Stimulated activated CD4-positive, alpha-beta T cell treated with anti-CD3 and anti-CD28 coated beads, Interleukin-4, amount 100 ng/mL, for 24 hours (primary cell): ENCODE measurements at places on chromosomes 11 and 22.

- DNase-seq: no peak
These were observed 39.4 kb downstream of the PC start for GRCh38 chr11:66918741-66919140.

DNA sequence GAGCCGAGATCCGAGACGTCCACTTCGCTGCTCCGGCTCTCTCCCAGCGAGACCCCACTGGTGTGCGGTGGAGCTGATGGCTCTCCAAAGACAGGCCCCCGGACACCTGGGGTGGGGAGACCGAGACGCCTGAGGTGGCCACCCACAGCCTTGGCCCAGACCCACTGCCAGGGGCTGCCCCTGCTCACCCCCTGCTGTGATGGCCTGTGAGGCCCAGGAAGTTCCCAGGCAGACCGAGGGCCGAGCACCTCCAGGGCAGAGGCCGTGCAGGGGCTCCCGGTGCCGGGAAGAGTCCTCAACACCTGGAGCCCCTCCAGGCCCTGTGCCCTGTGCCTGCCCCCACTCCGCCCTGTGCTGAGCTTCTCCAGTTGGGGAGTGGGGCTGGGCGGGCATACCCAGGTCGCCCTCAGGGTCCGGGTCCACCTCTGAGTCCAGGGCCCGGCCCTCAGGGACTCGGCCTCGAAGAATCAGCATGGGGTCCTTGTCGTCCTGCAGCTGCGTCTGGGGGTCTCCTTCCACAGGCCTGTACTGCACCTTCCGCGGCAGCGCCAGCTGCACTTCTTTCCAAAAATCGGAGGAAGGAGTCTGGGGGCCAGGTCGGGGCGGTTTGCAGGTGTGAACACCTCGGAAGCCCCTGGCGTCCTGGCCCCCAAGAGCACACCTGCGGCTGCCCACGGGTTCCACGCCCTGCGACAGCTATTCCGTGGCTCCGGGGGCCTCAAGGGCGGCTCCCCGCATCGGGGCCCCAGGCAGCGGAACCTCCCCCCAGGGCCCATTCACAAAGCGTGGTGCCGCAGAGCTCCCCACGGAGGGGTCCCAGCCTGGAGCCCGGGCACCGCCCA, 8.6 kb downstream of the SIGIRR start:
- DNase-seq: no peak

DNA sequence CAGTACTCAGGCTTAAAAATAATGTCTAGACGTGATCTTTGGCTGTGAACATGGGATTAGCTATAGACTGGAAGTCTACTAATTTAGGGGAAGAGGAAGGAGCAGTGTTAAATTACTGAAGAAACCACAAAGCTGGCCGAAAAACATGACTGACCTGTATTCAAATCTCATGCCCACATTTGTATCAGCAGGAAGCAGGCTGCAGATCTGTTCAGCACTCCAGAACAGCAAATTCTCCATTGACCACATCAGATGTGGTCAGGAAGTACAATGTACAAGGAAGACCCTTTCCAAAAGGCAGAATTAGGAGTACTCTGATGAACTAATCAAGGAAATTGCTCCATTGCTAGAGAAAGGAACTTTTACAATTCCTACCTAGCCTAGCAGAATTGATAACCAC, 31.7 kb downstream of the DCDC1 start:
- DNase-seq: no peak

- no peak for DNase-seq
These were observed 236.1 kb downstream of the TTC28 start for GRCh38 chr22:28443526-28443876.

- DNase-seq: no peak
These were observed 22.8 kb downstream of the RHBDD3 start for GRCh38 chr22:29244785-29245625.

- DNase-seq: no peak
These were observed 76.3 kb downstream of the PARVB start for GRCh38 chr22:44100411-44100810.

DNA sequence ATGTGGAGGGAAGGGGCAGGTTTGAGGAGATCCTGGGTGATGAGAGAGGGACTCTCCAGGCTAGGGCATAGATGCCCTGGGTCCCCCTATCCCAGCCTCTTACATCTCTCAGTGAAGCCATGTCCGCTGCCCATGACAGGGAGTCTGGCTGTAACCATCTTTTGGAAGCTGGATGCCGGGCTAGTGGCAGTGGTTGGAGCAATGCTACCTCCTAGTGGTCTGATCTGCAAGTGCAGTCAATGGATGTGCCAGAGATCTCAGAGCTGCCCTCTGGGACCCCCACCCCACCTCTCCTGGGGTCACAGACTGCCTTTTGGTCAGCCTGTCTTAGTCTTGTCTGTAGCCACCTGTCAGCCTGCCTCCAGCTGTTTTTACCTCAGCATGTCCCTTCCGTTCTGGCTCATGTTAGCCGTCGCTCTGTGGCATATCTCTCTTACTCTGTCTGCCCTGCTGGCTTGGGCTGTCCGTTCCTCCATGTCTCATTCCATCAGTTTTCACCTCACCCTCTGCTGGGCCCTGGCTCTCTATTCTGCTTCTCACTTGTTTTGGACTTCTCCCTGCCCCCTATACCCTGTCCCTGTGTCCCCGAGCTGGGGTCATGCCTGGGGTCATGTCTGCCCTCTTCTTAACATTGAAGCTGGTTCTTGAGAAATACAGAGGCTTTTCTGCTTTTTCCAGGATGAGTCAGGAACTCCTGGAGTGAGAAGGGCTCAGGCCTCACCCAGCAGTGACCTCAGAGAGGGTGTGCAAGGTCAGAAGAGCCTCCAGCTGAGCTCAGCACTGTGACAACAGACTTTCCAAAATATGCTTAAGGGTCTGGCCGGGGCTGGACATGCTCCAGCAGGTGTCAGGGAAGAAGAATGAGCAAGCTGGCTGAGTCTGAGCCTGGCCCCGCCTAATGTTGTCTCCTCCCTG, 52.0 kb upstream of the THY1 start:
- DNase-seq: peak; percentile 65

DNA sequence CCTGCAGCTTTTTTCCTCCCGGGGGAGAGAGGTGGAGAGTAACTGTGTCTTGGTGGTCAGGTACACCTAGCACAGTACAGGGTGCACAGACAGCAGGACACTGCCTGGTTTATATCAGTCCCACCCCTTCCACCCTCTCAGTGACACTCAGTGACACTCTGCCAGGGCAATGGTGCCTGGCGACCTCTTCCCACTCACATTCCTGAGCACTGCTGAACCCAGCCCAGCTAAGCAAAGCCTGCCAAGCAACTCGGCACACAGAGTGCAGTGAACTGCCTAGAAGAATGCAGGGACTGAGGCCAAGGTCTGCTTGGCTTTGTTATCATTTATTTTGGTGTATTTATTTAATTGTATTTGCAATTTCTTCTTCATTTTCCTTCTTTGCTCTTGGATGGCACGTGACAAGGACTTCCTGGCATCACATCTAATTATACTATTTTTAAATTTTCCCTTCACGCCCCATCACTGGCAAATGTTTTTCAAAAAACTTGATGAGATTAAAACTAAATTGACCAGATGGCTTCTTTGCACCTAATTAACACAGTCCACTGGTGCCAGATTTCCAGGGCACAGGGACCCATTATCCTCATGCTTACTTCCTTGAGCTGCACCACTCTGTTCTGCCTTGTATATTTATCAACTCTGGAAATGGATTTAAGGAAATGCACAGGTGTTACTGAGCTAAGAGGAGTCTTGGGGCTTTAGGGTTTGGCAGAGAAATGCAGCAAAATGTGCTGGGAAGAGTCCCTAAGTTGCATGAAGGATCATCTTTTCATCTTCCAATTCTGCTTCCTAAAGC, 205.6 kb downstream of the ADAMTS15 start:
- no peak for DNase-seq

DNA sequence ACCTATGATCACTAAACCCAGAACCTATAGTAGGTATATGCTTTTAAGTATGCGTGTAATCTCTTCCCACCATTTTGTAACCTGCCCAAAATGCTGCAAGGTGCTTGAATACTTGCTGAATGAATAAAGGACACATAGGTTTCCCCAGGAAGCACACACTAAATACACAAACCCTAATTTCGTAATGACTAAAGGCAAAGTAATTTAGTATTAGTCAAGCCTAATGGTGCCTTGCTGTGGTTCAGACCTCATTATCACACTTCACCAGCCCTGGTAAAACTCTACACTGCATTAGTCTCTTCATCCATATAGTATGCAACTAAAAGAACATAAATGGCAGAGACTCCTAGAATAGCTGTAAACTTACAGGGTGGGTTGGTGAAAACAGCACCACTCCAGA, 289.0 kb upstream of the PITPNB start:
- no peak for DNase-seq

DNA sequence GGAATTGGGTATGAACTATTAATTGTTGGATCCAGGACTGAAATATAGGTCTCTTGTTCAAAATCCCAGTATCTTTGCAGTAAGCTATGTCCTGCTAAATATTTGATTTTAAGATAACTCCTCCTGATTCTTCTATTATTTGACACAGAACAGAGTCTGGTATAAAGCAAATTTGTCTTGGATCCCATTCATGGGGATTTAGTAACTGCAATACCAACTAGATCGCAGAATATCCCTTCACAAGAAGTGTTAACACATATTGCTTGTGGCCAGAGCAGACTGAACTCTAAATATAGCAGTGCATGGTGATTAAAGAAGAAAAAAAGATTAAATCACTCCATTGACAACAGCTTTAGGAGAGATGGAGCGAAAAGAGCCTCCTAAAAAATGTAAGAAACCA, 68.2 kb upstream of the ARHGAP42 start:
- DNase-seq: no peak

DNA sequence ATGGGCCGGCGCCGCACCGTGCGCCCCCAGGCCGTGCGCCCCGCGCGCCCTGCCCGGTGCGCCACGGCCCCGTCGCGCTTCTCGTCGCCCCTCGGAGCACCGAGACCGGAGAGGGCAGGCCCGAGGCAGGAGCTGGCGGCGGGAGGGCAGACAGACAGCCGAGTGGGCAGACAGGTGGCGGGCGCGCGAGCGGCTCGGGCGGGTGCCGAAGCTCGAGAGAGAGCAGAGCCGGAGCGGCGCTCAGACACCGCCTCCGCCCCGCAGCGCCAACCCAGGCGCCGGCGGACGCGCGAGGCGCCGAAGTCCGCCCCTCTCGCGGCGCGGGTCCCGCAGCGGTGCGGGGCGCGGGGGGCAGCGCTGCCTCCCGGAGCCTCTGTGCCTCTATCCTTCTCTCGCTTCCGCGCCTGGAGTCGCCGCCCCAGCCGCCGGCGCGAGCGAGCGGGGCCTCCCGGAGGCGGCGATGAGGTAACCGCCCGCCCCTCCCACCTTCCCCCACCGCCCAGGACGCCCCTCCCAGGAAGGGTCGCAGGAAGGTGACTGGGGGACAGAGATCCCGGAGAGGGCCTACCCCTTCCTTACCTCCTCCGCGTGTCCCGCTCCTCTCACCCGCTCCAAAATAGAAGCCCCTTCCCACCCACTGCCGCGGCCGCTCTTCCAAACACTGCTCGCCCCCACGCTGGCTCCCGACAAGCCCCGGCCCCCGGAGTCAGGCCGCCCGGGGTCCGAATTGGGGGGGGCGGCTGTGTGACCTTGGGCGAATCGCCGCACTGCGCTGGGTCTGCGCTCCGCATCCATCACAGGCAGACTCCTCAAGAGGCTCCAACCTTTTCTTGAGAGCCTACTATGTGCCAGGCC, at the start of gene RASL10A:
Gene RASL10A (minus strand): TSS at position 412 of the 855 bp plus-strand sequence. CDS start 451 bp downstream, outside the sequence.
- DNase-seq: no peak

DNA sequence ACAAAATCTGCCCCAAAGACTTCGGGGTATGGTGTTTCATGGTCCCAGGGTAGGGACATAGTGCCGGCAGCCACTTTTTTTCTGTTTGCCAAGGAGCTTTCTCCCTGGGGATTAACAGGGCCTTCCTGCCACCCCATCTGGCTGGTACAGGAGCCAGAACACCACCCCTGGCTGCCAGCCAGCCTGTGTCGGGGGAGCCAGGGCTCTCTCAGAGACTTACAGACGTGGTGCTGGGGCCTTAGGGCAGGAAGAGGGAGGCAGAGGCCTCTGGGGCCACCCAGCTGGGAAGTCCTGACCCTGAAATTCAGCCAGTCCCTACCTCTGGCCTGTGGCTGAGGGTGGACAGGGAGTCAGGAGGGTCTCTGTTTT, 52.4 kb upstream of the CDON start:
- no peak for DNase-seq

DNA sequence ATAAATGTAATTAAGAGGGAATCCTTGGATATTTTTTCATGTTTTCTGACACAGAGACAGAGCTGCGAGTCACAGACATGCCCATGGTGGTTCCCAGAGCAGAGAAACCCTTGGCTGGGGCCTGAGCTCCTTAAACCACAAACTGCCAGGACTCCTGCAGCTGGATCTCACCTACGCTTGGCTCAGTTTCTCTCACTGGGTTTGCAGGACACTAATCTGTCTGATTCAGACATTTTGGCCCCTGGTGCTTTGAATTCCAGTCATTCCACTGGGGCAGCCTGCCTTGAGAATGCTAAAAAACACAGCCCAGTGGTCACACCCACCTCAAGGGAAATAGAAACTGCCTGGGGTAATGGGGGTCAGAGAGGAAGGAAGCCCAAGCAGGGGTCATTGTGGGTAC, 122.6 kb downstream of the CCDC81 start:
- DNase-seq: no peak

DNA sequence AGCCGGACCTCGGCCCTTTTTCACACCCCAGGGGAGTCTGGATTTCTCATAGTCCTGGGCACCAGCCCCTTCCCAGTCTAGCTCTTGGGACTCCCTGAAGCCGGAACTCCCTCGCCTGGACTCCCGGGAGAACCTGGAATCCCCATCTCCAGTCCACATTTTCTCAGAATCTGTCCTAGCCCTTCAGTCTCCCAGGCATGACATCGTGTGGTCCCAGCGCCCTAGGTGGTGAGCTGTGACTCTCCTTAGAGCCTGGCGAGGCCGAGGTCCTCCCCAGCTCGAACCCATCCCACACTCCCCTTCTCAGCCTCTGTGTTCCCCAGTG, 673 bp upstream of the DUSP18 start:
- no peak for DNase-seq

- DNase-seq: no peak
These were observed 155.7 kb downstream of the CWF19L2 start for GRCh38 chr11:107301878-107302277.

DNA sequence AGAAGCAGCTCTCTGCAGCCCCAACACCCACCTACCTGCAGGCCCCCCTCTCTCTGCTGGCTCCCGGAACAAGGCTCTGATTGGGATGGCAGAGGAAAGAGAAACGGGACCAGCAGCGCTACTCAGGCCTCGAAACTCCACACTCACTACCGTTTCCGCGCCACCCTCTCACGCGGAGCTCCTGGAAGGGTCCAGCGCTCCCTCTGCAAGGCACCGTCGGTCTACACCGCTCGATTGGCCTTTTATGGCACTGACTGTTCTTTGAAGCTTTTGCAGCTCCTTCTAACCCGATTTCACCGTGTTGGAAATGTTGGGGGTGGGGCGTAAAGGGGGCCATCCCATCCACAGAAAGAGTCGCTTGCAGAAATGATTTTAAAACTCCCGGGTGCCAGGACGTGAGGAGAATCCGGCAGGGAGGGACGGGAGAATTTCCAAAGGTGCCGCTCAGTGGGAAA, 323 bp upstream of the PANX1 start:
- no peak for DNase-seq

GRCh38 chr11:44994753-44995152, 44.1 kb upstream of the TP53I11 start:
- no peak for DNase-seq

DNA sequence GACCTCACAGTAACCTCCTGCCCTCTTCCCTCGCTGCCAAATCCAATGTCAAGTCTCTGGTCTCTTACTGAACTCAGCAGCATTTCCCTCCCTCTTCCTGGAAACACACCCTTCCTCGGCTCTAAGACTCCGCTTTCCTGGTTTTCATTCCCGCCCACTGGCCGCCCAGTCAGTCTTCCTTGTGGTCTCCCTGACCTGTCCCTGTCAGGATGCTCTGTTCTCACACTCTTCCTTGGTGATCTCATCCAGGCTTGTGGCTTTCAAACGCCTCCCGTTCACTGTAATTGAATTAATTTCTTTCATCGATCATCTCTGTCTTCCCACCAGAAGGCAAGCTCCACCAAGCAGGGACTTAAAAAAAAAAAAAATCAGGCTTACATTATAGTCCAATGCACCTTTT, 33.5 kb downstream of the MYO18B start:
- no peak for DNase-seq
